ENCODE measurements at places on chromosomes 11 and 22. TPM values are rescaled to one million over a fixed set of nuclear protein-coding genes. Genes with fewer than 3 reads are reported as not detected.

Gene PHLDA2
- 4.2 TPM for total RNA-seq

DNA sequence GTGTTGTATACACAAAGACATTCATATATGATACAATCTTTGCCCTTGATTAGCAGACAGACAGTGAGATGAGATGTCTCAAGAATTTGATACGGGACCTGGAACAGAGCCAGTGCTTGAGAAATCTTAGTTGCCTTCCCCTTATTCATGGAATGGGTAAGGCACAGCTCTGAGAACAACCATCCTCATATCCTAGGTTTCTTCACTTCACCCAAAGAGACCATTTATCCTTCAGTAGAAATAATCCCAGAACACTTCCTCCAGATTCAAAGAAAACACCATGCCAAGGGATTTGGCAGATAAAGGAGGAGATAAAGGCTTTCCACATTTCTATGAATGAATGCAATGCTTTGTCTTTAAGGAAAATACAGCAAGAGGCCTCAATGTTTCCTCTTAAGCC lies 8.8 kb upstream of the IZUMO1R start:
- H3K27ac ChIP-seq = no peak overlapping the region
- H3K36me3 ChIP-seq = no peaks in the 10 kb centered on the region
- no peak overlapping the region for H3K4me3 ChIP-seq
- no peaks in the 10 kb centered on the region for H3K4me1 ChIP-seq
- DNase-seq = no peak

DNA sequence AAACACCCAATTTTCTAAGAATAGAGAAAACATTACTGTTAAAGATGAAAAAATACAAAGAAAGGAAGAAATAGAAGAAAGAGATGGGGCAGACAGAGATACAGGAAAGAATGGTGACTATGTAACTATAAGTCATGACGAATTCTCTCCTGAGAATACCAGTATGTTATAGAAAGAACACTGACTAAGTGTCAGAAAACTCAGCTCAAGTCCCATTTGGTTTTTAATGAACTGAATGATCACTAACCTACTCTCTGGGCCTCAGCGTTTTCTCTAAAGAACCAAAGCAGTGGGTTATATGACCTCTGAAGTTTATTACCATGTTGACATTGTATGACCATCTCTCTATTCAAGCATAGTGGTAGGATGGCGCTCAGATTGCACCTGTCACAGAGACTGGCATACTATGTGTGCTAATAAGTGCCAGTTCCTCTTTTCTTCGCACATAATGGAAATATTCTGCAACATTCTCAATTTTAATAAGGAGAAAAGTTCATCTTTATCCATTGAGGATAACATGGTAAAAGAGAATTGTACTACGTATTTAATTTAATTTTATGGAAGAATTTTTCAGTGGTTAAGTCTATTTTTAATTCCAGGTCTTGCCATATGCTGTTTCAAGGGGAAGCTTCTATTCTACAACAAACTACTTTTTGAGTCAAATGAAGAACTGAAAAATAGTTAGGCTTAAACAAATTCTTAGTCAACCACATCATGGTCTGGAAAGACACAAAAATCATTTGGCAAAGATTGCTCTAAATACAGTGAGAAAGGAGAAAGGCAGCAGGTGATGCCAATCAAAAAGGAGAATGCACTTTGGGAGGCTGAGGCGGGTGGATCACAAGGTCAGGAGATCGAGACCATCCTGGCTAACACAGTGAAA lies 25.0 kb upstream of the EED start:
- H3K27ac ChIP-seq = no peak overlapping the region
- H3K36me3 ChIP-seq = no peaks in the 10 kb centered on the region
- H3K4me3 ChIP-seq = no peak overlapping the region
- no peak for DNase-seq

- H3K4me1 ChIP-seq = no peaks in the 10 kb centered on the region
- H3K27ac ChIP-seq = no peak overlapping the region
- H3K4me3 ChIP-seq = no peak overlapping the region
Observed at GRCh38 chr11:115891581-115891980, 387.4 kb upstream of the CADM1 start.

GRCh38 chr11:70843906-70844305 lies 408.5 kb downstream of the SHANK2 start:
- H3K36me3 ChIP-seq = no peaks in the 10 kb centered on the region
- H3K27ac ChIP-seq = no peak overlapping the region
- no peak overlapping the region for H3K4me3 ChIP-seq
- no peak for DNase-seq
- H3K27me3 ChIP-seq = no peaks in the 10 kb centered on the region

DNA sequence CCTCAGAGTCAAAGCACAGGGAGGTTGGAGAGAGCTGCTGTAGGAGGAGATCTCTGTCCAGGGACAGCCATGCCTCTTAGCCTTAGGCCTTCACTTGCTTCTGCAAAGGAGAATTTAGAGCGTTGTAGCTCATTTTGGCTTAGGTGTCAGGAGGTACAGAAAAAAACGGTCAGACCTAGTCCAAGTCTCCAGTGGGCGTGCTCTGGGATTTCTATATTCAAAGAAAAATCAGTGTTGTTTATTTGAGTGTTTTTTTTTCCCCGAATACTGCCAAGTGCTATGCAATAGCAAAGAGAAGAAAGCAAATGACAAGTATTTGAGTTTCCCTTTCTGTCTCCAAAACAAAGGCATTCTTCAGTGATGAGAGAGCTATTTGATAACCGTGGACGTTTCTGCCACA lies 22.7 kb upstream of the OPCML start:
- no peak overlapping the region for H3K4me3 ChIP-seq
- no peak for DNase-seq
- no peak overlapping the region for H3K27ac ChIP-seq
- H3K36me3 ChIP-seq = no peaks in the 10 kb centered on the region
- H3K4me1 ChIP-seq = no peaks in the 10 kb centered on the region

DNA sequence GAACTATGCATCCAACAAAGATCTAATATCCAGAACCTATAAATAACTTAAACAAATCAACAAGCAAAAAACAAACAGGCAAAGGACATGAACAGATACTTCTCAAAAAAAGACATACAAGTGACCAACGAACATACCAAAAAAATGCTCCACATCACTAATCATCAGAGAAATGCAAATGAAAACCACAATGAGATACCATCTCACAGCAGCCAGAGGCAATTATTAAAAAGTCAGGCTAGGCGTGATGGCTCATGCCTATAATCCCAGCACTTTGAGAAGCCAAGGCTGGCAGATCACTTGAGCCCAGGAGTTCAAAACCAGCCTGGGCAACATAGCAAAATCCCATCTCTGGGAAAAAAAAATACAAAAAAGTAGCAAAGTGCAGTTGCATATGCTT lies 10.7 kb downstream of the SAA4 start:
- no peaks in the 10 kb centered on the region for H3K36me3 ChIP-seq
- no peak for DNase-seq
- H3K4me1 ChIP-seq = no peaks in the 10 kb centered on the region

DNA sequence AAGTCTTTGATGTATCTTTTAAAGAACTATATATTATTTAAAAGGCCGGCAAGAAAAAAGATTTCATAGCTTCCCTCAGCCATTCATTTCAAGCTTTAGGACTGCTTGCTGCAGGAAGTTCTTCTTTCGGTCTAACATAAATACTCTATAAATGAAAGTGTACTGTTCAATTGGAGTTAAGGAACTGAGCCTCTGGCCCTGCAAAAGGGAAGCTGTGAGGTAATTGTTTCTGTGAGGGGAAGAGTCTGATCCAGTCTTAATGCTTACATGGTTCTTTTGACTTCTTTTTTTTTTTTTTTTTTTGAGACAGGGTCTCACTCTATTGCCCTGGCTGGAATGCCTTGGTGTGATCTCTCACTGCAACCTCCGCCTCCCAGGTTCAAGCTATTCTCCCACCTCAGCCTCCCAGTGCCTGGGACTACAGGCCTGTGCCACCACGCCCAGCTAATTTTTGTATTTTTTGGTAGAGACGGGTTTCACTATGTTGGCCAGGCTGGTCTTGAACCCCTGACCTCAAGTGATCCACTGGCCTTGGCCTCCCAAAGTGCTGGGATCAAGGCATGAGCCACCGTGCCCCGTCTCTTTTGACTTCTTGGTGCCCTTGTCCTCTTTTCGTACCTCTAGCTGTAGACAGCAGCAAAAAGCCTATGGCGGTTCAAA lies 4.7 kb upstream of the TRIM29 start:
- H3K4me1 ChIP-seq = no peaks in the 10 kb centered on the region
- no peak for DNase-seq
- H3K36me3 ChIP-seq = no peaks in the 10 kb centered on the region
- H3K27ac ChIP-seq = no peak overlapping the region
- no peaks in the 10 kb centered on the region for H3K27me3 ChIP-seq
- no peak overlapping the region for H3K4me3 ChIP-seq

DNA sequence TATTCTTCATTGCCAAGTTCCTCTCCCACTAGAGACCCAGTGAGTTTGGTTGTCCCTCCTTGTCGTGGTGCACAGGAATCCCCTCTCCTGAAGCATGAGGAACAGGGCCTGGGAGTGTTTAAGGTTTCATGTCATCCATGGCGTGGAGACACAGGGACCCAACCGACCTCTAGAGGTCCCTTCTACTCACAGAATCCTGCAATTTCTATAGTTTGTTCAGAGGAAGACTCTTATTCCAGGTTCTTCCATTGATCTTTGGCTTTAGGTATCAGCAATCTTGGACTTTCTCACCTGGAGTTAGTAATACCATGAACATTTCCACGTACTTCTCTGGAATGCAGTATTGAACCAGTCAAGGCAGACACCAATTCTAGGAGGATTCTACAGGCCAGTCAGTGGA lies 548.2 kb downstream of the NTM start:
- peaks cover 22% of the 10 kb centered on the region for H3K4me1 ChIP-seq
- no peaks in the 10 kb centered on the region for H3K36me3 ChIP-seq
- DNase-seq = no peak
- H3K27me3 ChIP-seq = no peaks in the 10 kb centered on the region
